Stimulated activated naive CD8-positive, alpha-beta T cell treated with anti-CD3 and anti-CD28 coated beads, Interleukin-15, amount 100 ng/mL, for 72 hours (primary cell): ENCODE measurements at places on chromosomes 13 and 19.
A peak's percentile ranks its signal among the peaks of the same experiment; 100 is the strongest.

DNA sequence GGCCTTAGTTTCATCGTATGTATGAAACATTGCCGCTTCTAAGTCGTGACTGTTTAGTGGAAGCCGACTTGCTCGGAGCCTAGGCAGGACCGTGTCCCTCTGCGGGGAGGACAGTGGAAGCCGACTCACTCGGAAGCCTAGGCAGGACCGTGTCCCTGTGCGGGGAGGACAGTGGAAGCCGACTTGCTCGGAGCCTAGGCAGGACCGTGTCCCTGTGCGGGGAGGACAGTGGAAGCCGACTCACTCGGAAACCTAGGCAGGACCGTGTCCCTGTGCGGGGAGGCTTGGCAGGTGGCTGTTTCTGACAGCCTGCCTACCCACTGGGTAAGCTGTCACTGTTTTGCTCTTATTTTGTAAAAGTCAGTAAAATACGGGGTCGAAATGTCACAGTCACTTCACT is 20.4 kb upstream of the DCUN1D2 start:
- DNase-seq, result no peak

- no peak for DNase-seq
Observed at GRCh38 chr13:31022928-31023530, 90.6 kb downstream of the TEX26 start.

DNA sequence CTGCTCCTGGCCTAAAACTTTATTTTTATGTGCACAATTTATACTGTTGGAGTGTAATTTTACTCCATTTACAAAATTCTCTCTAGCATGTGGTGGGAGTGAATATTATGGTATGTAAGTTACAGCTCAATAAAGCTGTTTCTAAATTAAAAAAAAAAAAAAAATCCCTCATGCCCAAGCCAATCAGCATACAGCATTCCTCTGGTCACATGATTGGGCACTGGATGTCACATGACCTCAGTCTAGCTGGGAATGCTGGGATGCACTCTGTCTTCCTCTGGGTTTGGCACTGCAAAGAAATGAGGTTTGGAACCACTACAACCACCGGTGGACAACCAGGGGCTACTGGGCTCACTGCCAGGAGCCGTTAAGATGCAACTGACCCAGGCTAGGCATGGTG is 67.6 kb downstream of the ZNF557 start:
- DNase-seq, result no peak

GRCh38 chr13:77909827-77910226 is 8.8 kb downstream of the EDNRB start:
- DNase-seq, result no peak

- peak; percentile 33 for DNase-seq
Observed at GRCh38 chr19:18194554-18195238, 1.7 kb downstream of the MPV17L2 start.
